ENCODE measurements at places on chromosomes 1 and 21. TPM values are rescaled to one million over a fixed set of nuclear protein-coding genes. Genes with fewer than 3 reads are reported as not detected.

GRCh38 chr1:154888757-154889156 is 18.7 kb upstream of the KCNN3 start:
- no peak overlapping the region for H3K27ac ChIP-seq
- H3K4me1 ChIP-seq = peaks cover 9% of the 10 kb centered on the region
- H3K27me3 ChIP-seq = no peaks in the 10 kb centered on the region
- H3K4me3 ChIP-seq = no peak overlapping the region
- no peaks in the 10 kb centered on the region for H3K36me3 ChIP-seq

Gene GGPS1
- 37.7 TPM for total RNA-seq

DNA sequence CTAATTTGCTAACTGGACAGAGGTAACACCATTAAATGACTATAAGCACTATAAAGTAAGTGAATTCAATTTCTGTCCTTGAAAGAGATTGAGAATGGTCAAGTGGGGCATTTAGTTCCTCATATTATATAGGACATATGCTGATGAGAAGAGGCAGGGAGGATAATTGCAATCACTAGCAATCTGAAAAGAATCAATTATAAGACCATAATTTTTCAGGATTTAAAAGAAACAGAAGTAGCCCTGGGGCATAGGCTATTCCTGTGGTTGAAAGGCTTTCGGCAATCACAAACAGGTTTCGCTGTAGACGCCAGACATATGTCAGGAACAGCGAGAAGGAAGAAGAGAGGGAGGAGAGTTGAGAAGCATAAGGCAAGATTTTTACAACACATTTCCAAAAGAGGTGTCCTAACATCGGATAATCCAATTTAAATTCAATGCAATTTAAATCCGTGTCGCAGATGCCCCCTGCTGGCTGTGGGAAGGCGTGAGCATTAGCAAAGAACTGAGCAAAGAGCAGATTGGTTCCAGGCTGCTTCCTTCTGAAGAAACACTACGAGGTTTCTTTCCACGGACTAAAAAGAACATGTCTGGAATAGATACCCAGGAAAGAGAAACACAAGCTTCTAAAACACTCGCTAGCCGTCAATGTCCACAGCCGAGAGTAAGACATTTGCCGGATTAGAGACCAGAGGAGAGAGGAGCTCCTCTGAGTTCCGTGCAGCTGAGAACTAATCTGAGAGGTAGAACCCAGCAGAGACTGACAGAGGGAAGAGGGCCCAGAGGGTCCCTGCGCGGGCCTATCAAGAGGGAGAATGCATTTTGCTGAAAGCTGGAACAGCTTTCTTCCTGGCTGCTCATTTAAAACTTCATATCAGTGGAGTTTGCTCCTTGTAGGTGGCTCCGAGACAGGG is 27.9 kb downstream of the RGS5 start:
- peak; percentile 67 for DNase-seq
- H3K4me3 ChIP-seq = no peak overlapping the region
- H3K4me1 ChIP-seq = peaks cover 23% of the 10 kb centered on the region

- no peak overlapping the region for H3K4me3 ChIP-seq
- H3K36me3 ChIP-seq = no peaks in the 10 kb centered on the region
- H3K4me1 ChIP-seq = no peaks in the 10 kb centered on the region
- no peak overlapping the region for H3K27ac ChIP-seq
Observed at GRCh38 chr21:18959817-18960216, 556.2 kb upstream of the TMPRSS15 start.

Gene GBP3
- total RNA-seq = 26.8 TPM

DNA sequence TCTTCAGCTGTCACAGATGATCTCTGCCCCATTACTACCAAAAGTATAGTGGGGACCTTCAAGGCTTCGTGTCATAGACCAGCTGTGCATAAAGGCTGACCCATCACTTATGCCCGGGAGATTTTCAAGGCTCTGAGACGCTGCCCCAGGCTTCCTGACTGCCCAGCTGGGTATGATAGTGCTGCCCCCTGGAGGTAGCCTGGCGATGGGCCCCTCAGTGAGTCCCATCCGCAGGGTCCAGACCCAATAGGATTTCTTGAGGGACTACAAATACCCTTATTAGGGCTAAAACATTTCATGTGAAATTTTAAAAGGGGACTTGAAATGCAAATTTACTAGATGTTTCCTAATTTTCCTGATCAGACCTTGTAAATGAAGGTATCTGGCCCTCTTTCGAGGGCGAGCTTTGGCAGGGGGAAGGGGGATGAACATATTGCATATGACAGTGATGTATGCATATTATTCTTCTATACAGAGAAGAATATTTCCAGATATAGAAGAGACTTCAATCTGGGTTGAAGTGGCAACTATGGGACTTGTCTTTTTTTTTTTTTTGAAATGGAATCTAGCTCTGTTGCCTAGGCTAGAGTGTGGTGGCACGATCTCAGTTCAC is 11.7 kb upstream of the FCMR start:
- no peaks in the 10 kb centered on the region for H3K27me3 ChIP-seq
- H3K27ac ChIP-seq = no peak overlapping the region
- no peak overlapping the region for H3K4me3 ChIP-seq
- no peaks in the 10 kb centered on the region for H3K4me1 ChIP-seq
- no peaks in the 10 kb centered on the region for H3K36me3 ChIP-seq

Gene TMPRSS15
- total RNA-seq = not detected

Gene ALX3
- total RNA-seq = not detected

GRCh38 chr21:42892582-42892930 is 553 bp upstream of the NDUFV3 start:
- peaks cover 4% of the 10 kb centered on the region for H3K4me1 ChIP-seq
- no peak overlapping the region for H3K4me3 ChIP-seq
- H3K27ac ChIP-seq = peak overlapping the region; percentile 99
- H3K36me3 ChIP-seq = peaks cover 11% of the 10 kb centered on the region
- H3K27me3 ChIP-seq = no peaks in the 10 kb centered on the region
- DNase-seq = no peak

Gene LRRC7
- total RNA-seq = 0.98 TPM

GRCh38 chr21:28336314-28336713 is 656.4 kb downstream of the LTN1 start:
- peaks cover 4% of the 10 kb centered on the region for H3K4me1 ChIP-seq
- no peak overlapping the region for H3K4me3 ChIP-seq
- H3K27ac ChIP-seq = no peak overlapping the region
- no peaks in the 10 kb centered on the region for H3K27me3 ChIP-seq

- no peaks in the 10 kb centered on the region for H3K27me3 ChIP-seq
- no peaks in the 10 kb centered on the region for H3K36me3 ChIP-seq
- no peak overlapping the region for H3K27ac ChIP-seq
- no peak for DNase-seq
- no peaks in the 10 kb centered on the region for H3K4me1 ChIP-seq
- no peak overlapping the region for H3K4me3 ChIP-seq
Observed at GRCh38 chr1:112772781-112773180, 57.6 kb upstream of the PPM1J start.
